ENCODE measurements at places on chromosomes 5 and 9.

GRCh38 chr5:150758203-150758530 lies 650 bp downstream of the DCTN4 start:
- no peak for DNase-seq

DNA sequence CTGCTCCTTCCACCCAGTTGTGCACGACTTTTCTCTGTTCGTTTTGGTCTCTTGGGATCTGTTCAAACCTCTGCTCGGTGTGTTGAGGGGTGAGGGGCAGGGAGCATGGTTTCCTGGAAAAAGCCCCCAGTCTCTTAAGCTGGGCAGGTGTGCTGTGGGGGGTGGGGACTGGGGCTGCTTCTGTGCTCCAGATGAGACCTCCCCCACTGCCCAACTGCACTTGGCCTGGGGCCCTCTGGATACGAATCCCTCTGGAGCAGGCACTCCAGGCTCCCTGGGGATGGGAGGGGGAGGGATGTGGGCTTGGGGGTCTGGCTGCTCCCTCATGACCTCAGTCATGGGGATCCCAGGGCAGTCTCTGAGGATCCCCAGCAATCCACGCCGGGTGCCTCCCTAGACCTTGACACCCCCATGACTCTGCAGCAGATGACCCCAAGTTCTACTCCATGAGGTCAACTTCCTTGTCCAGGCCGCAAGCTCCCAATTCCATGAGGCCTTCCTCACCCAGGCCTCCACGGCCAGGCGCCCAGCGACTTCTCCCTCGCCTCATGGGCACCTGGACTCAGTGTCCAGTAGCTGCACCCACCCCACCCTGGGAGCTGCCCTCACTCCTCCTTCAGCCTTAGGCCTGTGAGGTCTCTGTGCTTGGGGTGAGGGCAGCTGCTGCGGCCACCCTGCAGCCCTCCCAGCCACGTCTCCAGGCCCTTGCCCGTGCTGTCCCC lies 5.9 kb upstream of the AHRR start:
- DNase-seq = no peak

DNA sequence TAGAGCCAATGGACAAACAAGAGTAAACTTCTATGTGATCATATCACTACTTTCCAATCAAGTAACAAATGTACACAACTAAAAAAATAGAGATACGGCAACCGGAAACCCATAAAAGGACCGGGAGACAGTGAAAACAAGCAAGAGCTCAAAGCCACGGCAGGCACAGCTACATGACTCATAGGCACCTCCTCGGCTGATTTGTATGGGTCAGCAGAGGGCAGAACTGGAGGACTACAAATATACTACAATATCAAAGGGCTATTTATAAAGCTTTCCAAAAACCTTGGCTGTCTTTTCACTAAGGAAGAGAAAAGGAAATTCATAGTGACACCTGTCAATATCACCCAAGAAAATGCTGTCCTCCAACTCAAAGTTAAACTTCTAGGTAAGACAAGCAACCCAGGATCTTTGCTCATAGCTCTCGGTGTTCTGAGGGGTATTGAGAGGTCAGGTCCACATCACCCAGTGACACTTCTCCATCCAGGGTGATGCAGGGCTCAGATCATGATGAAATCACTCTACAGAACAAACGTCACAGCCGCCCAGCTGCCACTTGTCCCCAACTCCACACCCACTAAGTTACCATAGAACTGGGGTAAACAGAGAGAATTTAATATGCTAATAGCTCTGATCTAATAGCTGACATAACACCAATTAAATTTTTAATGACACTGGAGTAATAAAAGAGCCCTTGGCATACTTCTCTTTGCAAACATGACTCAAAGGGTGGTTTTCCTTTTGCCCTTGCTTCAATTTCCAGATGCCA lies 41.3 kb downstream of the PFDN1 start:
- no peak for DNase-seq

- no peak for DNase-seq
Observed at GRCh38 chr9:110520120-110520701, 59.3 kb downstream of the SVEP1 start.

DNA sequence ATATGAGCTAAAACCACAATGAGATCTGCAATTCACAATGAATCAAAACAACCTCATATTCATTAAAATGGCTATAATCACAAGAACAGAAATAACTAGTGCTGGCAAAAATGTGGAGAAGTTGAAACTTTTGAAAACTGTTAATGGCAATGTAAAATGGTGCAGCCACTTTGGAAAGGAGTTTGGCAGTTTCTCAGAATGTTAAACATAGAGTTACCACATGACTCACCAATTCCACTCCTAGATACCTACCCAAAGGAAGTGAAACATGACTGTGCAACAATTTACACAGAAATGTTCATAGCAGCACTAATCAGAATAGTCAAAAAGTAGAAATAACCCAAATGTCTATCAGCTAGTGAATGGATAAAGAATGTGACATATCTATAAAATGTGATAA lies 862.2 kb downstream of the DTWD2 start:
- no peak for DNase-seq

- DNase-seq = no peak
Observed at GRCh38 chr9:132147839-132148238, 14.0 kb upstream of the NTNG2 start.

- no peak for DNase-seq
Observed at GRCh38 chr9:32523910-32524309, 2.1 kb downstream of the RIGI start.

DNA sequence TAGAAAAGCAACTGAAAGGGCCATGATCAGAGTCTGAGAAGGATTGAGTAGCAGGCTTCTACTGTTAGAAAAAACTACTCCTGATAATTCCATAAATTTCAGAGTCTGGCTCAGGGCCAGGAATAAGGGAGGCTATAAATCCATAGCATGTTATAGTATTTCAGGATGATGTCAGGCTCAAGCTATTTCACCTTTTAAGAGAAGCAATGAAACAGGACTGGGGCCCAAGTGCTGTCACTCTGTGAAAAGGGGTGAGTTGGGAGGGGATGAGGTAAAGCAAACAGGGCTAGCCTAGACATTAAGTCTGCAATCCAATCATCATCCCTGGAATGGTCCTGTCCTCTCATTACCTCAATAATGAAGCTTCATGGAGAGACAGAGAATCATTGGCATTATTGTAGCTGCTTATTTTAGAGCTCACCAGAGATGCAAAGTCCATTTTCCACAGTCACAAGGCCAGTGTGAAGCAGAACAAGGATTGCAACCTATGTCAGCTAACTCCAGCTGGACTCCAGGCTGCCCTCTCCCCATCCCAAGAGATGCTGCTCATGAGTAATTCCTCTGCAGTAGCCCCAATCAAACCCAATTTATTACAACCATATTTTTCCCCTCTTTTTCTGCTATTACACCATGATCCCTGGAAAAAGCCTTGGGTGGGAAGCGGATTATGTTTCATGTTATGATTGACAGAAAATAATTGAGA lies 56.0 kb downstream of the PAPPA start:
- no peak for DNase-seq

- no peak for DNase-seq
Observed at GRCh38 chr9:118367383-118367782, 663.2 kb downstream of the TLR4 start.

DNA sequence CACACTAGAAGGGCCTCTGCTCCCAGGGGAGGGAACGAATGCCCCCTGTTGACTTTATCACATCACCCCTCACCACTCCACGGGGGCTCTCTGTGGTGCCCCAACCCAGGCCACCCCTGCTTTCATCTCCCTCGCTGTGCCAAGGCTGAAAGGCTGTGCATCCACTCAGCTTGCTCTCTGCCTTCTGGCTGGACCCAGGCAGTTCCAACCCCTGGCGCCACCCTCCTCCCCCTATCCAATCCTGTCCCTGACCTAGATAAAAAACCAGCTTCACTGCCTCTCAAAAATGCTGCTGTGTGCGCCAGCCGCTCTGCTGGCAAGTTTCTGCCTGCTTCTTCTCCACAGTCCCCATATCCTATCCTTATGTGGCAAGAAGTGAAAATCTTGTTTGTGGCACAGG lies 22.4 kb upstream of the CORO2A start:
- DNase-seq = no peak

DNA sequence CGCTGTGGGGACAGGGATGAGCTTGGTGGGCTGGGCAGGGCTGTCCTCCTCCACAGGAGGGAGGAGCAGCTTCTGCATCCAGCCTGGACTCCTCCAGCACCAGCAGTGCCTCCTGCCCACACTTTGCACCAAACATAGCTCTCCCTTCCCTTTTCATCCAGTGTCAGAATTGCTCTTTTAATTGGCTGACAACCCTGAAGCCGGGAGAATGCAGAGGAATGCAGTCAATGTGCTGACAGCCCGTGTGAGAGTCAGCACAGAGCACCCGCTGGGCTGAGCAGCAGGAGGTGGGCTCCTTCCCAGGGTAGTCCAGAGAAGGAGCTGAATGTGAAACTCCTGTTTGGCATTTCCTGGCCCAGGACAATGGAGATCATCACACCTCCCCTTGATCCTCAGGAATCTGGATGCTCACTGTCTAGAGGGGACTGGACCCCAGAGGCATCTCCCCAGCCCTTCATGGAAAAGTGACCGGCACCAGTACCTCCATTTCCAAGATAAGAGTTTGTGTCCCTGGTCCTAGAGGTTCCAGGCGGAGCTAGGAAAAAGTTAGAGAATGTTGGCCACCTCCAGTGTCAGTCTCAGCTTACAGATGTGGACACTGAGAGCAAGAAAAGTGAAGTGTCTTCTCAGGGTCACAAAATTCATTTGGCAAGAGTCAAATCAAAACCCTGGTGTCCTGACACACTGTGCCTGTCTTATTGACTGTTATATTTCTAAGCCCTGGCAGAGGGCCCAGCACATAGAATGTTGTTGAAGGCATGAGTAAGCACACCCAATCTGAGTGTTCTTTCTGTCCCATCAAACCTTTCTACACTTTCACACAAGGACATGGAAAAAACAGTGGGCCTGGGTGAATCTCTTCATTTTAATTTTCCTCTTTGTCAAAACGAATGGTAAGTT lies 202.1 kb downstream of the SNX18 start:
- DNase-seq = no peak

DNA sequence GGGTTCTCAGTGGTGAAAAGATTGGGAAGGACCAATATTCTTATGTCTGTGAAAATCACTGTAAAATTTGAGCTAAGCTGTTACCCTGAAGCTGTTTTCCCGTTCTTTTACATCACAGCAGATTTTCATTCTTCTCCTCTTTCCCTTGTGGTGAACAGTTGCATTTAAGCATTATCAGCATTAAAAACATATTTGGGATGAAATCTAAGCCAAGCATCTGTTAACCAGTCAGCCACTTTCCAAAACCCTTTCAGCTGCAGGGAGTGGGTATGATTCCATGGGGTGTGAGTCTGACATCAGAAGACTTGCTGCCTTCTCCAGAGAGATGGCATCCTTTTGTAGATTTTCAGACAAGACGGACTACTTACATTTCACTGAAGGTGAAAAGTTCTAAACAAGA lies 97.2 kb downstream of the TRIO start:
- no peak for DNase-seq

DNA sequence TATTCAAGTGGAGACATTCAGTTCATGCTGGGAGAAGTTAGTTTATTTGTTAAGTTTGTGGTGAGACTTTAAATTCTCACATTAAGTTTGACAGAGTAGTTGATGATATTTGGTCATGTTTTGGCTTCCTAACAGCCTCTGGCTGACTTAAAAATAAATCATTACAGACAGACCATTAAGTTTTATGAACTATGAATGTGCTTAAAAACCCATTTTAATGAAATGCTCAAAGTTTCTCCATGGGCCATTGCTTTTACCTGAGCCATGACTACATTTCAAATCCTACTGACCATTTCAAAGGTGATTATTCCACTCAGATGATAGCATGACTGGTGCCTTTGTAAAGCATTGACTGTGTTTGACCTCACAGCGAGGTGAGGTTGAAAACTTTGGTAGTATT lies 192.7 kb downstream of the LRRC70 start:
- DNase-seq = no peak

GRCh38 chr9:81032030-81032572 lies 657.2 kb downstream of the TLE1 start:
- no peak for DNase-seq

- no peak for DNase-seq
Observed at GRCh38 chr5:149212198-149212951, 59.3 kb upstream of the AFAP1L1 start.

GRCh38 chr9:37915911-37916470 lies 12.1 kb upstream of the SLC25A51 start:
- DNase-seq = no peak
